Trophoblast cell (in vitro differentiated cells and primary cell): ENCODE measurements at places on chromosomes 3 and 15.

GRCh38 chr3:32719335-32719734 lies 34.3 kb downstream of the CNOT10 start:
- no peaks in the 10 kb centered on the region for H3K27me3 ChIP-seq
- no peak overlapping the region for H3K27ac ChIP-seq
- no peak for DNase-seq
- no peaks in the 10 kb centered on the region for H3K4me1 ChIP-seq

GRCh38 chr3:126445506-126445905 lies 30.2 kb downstream of the ZXDC start:
- peaks cover 25% of the 10 kb centered on the region for H3K36me3 ChIP-seq
- H3K4me1 ChIP-seq, result no peaks in the 10 kb centered on the region
- no peak overlapping the region for H3K4me3 ChIP-seq
- DNase-seq, result no peak

GRCh38 chr3:146895026-146895749 lies 290.0 kb upstream of the PLSCR5 start:
- peak; percentile 63 for DNase-seq
- H3K27ac ChIP-seq, result no peak overlapping the region
- H3K27me3 ChIP-seq, result no peaks in the 10 kb centered on the region

DNA sequence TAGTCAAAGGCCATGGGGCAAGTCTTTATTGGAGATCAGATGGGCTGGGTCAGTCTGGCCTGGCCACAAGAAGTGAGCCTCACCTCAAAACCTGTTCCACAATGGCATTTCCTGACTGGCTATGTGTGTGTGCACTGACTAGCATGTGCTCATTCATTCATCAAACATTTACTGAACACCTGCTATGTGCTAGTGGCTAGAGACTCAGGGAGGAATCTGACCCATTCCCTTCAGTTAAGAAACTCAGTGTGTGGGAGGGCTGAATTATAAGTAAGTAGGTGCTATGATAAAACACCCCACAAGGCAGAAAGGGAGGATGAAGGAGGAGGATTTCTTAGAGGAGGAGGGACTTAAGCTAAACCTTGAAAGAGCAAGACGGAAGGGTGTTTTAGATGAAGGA lies 5.4 kb upstream of the CGNL1 start:
- H3K4me3 ChIP-seq, result no peak overlapping the region
- no peaks in the 10 kb centered on the region for H3K36me3 ChIP-seq
- no peaks in the 10 kb centered on the region for H3K4me1 ChIP-seq

- DNase-seq, result peak; percentile 55
- no peak overlapping the region for H3K27ac ChIP-seq
- no peaks in the 10 kb centered on the region for H3K4me1 ChIP-seq
Observed at GRCh38 chr3:69033470-69033869, 18.7 kb downstream of the TMF1 start.

GRCh38 chr15:54707805-54708752 lies 488.7 kb downstream of the RSL24D1 start:
- no peaks in the 10 kb centered on the region for H3K4me1 ChIP-seq
- H3K27ac ChIP-seq, result no peak overlapping the region
- H3K27me3 ChIP-seq, result no peaks in the 10 kb centered on the region

DNA sequence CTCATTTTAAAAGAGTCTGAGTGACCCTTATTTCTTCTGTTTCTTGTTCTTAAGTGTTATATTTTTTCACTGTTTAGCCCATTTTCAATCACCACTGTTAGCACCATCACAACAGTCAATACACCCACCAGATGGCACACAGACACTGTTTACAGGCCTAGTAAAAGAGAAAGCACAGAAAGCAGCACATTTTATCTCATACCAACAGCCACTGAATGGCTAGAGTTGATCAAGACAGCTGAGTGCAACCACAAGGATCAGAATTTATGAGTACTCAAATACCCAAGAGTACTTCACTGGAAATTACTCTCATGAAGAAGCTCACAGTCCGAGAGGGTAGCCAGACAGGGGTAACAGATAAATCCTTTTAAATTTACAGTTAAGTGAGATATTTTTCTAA lies 127.0 kb downstream of the TFDP2 start:
- peak; percentile 38 for DNase-seq
- no peak overlapping the region for H3K27ac ChIP-seq
- H3K27me3 ChIP-seq, result no peaks in the 10 kb centered on the region
- H3K36me3 ChIP-seq, result no peaks in the 10 kb centered on the region
- no peak overlapping the region for H3K4me3 ChIP-seq

- no peaks in the 10 kb centered on the region for H3K27me3 ChIP-seq
- H3K4me3 ChIP-seq, result no peak overlapping the region
- H3K36me3 ChIP-seq, result no peaks in the 10 kb centered on the region
- H3K4me1 ChIP-seq, result no peaks in the 10 kb centered on the region
Observed at GRCh38 chr15:77096138-77096537, 25.2 kb upstream of the TSPAN3 start.

GRCh38 chr3:43882976-43883680 lies 192.4 kb downstream of the ABHD5 start:
- no peak overlapping the region for H3K4me3 ChIP-seq
- H3K27ac ChIP-seq, result no peak overlapping the region
- H3K4me1 ChIP-seq, result peaks cover 2% of the 10 kb centered on the region
- no peaks in the 10 kb centered on the region for H3K36me3 ChIP-seq

- DNase-seq, result peak; percentile 50
- H3K27me3 ChIP-seq, result no peaks in the 10 kb centered on the region
- no peak overlapping the region for H3K4me3 ChIP-seq
- no peaks in the 10 kb centered on the region for H3K4me1 ChIP-seq
- H3K27ac ChIP-seq, result no peak overlapping the region
Observed at GRCh38 chr3:25855266-25855784, 65.4 kb downstream of the OXSM start.

- peaks cover 7% of the 10 kb centered on the region for H3K4me1 ChIP-seq
- no peak overlapping the region for H3K27ac ChIP-seq
Observed at GRCh38 chr3:15065550-15066007, 464 bp upstream of the MRPS25 start.

DNA sequence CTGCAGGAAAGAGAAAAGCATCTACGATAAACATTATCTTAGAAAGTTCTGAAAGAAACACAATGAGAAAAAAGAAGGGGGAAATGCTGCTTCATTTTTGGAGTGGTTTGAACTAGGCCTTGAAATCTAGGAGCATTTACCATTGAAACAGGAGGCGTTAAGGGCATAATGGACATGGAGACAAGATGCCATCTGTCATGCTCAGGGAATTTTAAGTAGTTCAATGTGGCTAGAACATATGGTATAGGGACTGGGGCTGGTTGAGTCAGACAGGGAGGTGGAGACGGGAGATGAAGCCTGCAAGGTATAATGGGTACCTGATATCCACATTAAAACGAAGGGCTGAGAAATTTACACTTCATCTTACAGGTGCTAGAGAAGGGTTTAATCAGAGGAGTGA lies 10.4 kb upstream of the PLAAT1 start:
- no peak for DNase-seq
- no peaks in the 10 kb centered on the region for H3K36me3 ChIP-seq
- no peaks in the 10 kb centered on the region for H3K27me3 ChIP-seq
